ENCODE measurements at places on chromosomes 5 and 9.

GRCh38 chr9:13719446-13719845 lies 440.0 kb upstream of the MPDZ start:
- no peak for DNase-seq

GRCh38 chr5:79832911-79833310 lies 143.3 kb downstream of the CMYA5 start:
- no peak for DNase-seq

GRCh38 chr5:171386006-171386671 lies 1.5 kb upstream of the NPM1 start:
- DNase-seq: no peak

- no peak for DNase-seq
Measured at GRCh38 chr5:154342963-154343362, 102.8 kb upstream of the SAP30L start.

DNA sequence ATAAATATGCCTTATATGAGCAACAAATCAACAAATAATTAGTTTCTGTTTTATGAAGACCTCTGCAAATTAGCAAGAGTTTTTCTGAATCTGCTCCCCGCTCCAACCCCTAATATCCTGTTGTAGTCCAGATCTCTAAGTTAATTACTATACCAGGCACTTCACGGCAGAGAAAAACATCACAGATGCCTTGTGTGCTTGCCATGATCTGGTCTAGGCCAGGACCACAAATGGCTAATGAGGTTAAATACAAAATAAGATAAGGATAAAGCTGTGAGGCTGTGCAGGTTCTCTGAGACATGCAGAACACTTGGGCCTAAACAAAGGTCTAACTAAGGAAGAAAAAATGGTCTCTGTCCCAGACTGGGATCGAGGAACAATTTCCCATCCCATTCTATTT lies 150.8 kb downstream of the SLIT3 start:
- DNase-seq: no peak

GRCh38 chr9:3840961-3841360 lies 315.2 kb upstream of the RFX3 start:
- no peak for DNase-seq

DNA sequence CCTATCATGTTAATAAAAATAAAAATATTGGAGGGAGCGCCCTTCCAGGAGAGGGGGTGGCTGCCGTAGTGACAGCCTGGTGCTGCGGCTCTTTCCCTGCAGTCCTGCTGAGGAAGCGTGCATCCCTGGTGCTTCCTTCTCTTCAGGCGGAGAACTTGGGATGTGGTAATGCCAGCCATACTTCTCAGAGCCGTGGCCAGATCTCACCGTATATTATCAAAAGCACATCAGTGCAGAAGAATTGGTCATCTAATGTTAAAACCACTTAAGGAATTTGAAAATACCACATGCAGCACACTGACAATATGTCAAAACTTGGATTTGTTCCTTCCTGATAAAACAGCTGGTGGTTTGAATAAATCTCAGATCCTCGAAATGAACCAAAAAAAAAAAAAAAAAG lies 17.7 kb downstream of the C9orf40 start:
- DNase-seq: no peak

DNA sequence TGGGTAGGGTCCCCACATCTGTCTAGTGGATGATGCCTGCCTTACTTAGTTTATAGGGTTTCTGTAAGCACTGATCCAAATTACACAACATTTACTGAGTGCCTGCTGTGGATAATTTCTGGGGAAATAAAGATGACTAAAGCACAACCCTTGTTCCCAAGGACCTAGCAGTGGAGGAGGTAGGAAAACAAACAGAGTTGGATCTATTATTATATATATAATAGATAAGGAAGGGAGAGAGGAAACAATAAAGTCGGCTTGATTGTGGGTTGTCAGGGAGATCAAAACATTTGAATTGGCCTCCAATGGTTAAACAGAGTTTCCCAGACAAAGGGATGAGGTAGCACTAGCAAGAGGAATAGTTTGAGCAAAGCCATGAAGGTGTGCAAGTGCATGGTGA lies 14.0 kb downstream of the IL33 start:
- no peak for DNase-seq

GRCh38 chr9:38289866-38290245 lies 102.6 kb upstream of the ALDH1B1 start:
- no peak for DNase-seq

DNA sequence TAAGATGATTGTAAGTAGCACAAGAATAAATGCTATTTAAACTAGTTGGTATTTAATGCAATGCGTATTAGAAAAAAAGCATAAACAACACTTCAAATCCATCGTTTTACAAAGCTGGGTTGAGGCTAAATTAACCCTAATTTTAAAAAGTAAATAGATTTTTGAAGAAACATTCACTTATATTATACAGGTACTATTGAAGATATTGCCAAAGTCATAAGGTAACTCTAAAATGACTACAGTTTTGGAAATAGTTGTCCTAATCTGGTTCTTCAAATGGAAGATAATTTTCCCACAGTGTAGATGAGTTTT lies 20.1 kb downstream of the SLC38A9 start:
- DNase-seq: no peak

- no peak for DNase-seq
Measured at GRCh38 chr5:111200828-111201227, 23.4 kb upstream of the CAMK4 start.

DNA sequence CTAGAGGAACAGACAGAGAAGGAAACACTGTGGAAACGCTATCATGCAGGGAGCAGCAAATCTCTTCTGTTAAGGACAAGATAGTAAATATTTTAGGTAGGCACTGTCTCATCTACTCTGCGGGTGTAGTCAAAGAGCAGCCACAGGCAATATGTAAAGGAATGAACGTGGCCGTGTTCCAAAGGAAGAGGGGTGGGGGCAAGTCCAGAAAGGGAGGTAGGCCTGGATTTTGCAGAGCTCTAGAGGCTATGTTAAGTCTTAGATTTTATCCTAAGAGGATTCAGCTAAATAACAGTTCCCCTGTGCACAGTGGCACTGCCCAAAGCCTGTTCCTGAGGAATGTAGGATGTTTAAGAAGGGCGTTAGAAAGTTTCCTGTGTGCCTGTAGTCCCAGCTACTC lies 161.6 kb downstream of the ACTL7B start:
- no peak for DNase-seq

DNA sequence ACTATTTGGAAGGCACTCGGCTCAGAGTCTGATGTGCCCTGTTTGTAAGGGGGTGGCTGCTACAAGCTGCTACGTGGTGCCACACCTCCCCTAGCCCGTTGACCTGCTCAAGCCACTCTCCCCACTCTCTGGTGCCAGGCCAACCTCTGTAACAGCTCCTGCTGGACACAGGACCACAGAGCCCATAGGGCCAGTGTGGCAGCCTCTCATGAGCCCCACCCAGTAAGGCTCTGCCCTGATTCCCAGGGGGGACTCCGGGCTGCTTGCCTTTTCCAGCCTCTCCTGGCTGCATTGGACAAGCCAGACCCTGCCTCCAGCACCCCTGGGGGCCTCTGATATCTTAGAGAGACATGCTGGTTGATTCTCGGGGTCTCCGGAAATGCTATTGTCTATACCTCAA lies 53.3 kb upstream of the ANGPTL2 start:
- DNase-seq: no peak

DNA sequence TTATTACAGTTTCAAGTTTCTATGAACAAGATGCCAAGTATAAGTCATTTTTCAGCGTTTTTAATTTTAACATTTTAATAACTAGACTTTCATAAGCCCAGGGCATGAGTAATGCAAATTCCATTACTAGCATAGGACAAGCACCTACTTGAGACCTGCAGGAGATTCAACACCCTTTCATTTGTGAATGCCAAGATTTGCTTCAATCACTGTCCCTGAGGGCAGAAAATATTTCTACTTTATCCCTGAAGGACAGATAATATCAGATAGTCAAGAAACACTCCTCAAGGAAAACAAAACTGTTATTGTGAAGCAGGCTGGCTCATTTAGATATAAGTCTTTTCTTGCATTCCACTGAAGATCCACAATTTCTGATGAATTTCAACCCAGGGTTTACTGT lies 27.7 kb upstream of the ZNF622 start:
- no peak for DNase-seq

DNA sequence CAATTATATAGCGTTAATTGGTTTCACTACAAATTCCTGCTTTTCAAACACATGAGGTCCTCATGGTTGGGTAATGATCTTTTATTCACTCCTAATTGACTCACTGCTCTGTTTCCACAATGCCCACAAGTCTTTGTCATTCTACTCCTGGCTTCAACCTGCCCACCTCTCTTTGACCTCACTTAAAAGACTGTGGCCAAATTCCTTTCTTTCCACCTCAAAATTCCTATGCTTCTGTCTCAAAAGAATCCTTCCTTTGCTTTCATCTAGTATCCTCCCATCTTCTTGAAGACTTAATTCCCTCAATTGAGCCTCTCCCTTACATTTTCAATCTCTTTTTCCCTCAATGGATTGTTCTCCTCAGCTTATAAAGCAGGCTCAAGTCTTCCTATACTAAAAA lies 4.9 kb downstream of the APBA1 start:
- DNase-seq: no peak

- peak; percentile 98 for DNase-seq
Measured at GRCh38 chr5:83473346-83474160, 2.0 kb downstream of the VCAN start.

DNA sequence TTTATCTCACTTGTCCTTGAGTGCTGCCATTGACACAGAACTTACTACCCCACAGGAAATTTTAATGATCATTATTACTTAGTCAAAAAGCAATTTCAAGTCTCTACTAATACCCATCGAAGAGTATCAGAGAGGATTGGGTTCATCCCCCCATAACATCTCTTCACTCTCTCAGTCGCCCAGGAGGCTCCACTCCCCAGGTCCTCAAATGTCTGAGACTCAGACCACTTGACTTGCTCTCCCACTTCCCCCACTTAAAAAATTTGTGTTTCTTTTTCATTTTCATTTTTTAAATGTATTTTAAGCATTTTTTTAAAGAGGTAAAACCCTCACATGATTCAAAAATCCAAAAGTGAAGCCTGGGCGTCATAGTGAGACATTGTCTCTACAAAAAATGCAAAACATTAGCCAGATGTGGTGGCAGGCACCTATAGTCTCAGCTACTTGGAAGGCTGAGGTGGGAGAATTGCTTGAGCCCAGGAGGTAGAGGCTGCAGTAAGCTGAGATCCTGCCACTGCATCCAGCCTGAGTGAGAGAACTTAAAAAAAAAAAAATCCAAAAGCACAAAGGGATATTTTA lies 56.8 kb upstream of the TRAF1 start:
- no peak for DNase-seq

- DNase-seq: peak; percentile 51
Measured at GRCh38 chr9:116998305-116998704, 311.2 kb downstream of the TRIM32 start.

DNA sequence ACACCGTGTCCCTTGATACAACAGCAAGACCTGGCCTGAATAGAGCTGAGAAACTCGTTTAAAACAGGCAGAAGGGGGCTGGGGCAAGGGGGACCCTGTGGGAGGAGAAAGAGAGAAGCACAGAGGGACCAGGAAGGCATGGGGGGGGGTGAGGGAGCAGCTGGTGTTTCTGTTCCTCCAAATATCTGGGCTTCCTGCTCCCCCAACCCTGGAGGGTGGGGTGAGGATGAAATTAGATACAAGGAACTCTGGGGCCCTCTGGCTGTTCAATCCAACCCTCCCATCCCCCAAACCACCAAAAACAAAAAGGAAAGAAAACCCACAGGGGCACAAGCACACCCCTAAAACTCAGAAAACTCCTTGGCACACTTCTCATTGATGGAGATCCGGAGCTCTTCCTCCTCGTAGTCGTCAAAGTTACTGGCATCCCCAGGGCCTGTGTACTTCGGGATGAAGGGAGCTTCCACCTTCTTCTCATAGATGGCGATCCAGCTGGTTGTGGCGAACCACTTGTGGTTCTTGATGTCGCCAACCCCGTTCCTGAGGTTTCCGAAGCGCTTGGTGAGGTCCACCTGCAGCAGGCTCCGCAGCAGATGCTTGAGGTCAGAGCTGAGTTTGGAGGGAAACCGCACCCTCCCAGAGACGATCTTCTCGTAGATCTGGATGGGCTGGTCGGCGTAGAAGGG lies 1.1 kb downstream of the PRKACG start:
- DNase-seq: no peak

DNA sequence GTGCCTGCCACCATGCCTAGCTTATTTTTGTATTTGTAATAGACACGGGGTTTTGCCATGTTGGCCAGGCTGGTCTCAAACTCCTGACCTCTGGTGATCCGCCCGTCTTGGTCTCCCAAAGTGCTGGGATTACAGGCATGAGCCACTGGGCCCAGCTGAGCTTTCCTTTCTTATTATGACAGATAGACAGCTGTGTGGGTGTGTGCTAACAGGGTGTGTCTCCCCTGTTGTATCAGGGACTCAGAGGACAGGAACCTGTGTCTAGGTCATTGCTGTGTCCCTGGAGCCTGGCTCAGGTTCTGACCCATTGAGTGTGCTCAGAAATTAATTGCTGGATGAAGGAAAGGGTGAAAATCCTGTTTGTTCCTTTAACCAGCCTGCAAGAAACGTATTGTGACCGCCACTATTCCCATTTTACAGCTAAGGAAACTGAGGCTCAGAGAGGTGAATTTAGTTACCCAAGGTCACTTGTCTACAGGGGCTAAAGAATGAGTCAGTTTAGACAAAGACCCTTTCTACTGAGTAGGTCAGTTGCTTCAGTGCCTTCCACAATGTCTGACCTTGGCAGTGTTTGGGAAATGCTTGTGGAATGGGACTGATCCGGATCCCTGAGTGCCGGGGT lies 16.8 kb downstream of the NCS1 start:
- no peak for DNase-seq

DNA sequence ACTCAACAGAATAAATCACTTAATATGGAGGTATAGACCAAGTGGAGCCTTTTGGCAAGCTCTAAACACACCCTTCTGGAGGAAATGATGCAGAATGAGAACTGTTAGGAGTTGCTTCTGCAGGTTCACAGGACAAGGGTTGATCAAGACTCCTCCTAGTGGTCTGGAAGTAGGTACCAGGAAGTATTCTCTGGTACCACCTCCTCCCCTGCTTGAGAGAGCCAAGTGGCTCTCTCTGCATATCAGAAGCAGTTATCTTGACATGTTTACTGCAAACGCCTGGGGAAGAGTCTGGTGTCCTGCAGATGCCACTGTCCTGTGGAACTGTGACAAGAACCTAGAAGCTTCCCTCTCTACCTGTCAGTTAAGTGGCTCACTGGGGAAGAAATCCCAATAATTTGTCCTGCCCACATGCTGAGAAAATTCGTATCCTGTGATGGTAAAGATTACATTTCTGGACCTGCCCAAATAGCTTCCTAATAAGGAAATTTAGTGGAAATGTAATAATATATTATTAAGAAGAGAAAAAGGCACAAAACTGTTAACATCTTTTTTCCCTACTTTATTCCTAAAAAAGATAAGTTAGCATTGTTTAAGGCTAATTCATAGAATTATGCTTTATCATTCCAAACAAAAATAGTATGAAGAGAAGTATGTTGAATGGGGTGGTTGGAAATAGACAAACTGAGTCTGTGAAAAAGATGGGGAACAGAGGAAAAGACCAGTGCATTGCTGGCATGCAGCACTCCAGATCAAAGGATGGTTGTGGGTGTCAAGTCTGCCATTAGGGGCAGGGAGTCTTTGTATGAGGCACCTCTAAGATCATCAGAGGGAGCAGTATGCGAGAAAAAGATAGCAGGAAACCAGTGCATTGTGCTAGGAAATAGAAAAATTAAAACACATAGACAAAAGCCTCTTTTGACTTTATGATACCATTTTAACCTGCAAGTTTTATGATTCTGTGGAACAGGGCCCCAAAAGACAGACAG lies 118.8 kb downstream of the CDC42SE2 start:
- DNase-seq: no peak

GRCh38 chr5:42507451-42508097 lies 84.3 kb downstream of the GHR start:
- DNase-seq: no peak
